ENCODE measurements at places on chromosomes 5 and 9.

DNA sequence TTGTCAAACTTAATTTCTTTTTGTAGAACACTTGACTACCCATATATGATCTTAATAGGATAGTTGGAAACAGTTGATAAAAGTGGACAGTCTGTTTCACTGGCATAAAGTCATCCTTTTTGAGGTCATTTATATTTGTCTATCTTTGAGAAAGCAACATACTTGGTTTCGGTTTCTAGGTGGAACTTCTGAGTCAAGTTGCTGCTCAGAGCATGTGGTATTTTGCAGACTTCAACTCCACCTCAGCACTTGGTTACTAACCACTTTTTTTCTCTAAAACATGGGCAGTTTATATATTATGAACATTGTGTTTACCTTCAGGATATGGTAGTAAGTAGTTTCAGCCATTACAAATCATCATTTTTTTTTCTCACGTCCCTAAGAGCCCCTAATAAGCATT is 1749.0 kb upstream of the C9orf72 start:
- DNase-seq = no peak

GRCh38 chr9:137076636-137077009 is 694 bp upstream of the UAP1L1 start:
- DNase-seq = no peak

DNA sequence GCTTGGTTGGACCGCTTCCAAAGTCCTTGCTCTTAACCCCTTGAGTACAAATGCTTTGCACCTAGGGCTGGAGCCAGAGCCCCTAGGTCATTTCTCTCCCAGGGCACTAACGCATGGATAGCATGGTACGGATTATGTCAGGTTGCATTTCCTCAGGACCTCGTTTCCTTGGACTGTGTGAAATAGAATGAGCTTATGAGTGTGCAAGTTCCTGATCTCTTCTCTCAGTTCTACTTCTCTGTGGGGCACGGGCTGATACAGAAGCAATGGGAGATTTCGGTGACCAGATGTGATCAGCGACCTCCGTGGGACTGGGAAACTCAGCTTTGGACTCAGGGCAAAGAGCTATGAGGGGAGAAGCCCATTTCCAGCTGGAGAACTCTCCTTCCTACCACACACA is 14.2 kb downstream of the SPARC start:
- no peak for DNase-seq

GRCh38 chr9:72424131-72424530 is 59.1 kb upstream of the ZFAND5 start:
- DNase-seq = no peak

- DNase-seq = no peak
Measured at GRCh38 chr5:180095545-180095944, 24.0 kb upstream of the RNF130 start.

DNA sequence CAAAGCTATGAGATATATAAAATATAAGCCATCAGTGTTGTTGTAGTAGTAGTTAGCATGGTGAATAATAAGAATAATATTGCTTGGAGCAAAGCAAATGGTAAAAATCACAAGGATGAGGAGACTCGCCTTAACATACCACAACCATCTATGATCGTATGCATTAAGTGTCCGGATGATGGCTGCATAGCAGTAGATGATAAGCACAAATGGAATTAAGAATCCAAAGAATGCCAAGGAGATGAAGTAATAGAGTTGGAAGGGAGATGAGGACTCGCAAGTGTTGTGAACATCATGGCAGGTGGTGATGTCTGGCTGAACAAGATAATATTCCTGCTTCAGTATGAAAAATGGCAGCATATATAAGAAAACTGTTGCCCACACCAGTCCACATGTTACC is 5.5 kb downstream of the F2RL2 start:
- no peak for DNase-seq

DNA sequence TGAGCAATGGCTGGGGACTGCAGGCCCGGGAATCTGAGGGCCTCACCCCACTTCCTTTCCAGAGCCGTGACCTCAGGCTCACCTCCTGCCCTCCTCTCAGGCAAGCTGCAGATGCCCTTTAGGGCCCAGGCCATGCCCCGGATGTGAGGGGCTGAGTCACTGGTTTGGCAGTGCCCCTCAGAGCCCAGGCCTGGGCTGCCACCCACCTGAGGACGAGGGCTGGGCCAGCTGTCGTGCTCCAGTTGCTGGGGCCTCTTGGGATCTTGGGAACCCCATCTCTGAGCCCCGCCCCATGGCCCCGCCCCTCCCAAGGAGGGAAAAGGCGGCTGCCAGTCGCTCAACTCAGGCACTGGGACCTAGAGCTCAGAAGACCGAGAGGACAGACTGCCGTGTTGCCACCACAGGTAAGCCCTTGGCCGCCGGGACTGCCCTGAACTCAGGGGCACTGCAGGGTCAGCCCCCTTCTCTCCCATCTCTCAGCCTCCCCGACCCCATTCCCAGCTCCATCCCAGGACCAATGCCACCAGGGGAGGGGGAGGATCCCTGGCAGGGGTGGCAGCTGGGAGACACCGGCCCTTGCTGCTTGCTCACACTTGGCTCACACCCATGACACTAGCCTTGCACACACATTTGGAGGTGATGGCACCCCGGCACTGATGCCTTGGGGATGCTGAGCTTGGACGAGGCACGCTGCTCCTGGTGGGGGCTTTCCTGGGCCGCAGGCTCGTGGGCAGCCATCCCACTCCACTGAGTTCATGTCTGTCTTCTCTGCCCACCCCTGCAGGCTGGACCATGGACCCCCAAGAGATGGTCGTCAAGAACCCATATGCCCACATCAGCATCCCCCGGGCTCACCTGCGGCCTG is at the start of gene CYSRT1:
Gene CYSRT1, plus strand, starts transcription at position 345 of the 865 bp plus-strand sequence. Its CDS starts 448 bp downstream, at position 793.
- DNase-seq = no peak

DNA sequence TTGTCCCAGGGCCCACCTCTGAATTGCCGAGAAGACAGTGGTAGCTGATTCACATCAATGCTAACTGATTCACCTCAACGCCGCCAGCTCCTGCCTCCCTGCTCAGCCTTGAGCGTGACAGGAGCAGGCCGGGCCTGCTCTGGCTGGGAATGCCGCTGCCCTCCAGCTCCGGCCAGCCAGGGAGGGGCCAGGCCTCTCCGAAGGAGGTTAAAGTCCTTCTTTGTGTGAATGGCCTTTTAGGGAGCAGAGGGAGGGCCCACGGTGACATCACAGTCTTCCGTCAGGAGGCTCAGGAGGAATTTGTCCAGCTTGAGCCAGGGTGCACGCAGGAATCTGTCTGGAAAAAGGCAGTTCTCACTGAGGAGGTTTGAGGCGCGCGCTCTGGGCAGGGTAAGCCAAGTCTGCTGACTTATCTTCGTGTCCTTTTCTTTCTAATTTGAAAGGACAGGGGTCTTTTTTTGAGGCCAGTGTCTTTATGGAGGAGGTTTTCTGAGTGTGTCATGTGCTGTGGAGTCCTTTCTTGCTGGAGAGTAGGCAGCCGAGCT is 82.7 kb downstream of the C9orf152 start:
- no peak for DNase-seq

DNA sequence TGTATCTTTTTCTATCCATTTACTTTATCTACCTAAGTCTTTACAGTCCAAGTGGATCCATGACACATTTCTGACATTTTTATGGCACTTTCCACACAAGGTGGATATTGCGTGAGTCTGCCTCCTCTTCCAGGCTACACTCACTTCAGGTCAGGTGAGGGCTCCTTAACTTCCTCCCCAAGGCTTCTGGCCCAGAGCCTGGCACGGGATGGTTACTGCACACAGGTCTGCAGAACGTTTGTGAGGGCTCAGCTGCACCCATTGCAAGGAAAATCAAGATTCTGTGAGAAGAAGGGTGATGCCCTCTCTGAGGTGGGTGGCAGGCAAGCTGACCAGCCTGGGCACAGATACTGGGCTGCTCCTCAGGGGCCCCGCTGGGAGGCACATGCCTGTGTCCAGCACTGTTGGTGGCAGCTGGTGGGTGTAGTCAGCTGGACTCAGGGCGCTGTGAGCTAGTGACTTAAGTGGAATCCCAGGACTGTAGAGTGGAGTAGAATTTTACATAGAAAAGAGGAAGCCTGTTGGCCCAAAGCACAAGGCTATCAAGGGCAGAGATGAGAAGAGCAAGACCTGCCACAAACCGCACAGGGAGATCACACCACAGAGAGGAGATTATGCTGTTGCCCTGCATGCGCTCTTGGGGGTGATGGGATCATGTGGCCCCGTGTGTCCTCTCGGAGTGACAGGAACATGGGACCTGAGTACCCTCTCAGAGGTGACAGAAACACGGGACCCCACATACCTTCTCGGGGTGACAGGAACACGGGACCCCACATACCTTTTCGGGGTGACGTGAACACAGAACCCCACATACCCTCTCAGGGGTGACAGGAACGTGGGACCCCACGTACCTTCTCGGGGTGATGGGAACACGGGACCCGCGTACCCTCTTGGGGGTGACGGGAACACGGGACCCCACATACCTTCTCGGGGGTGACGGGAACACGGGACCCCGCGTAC is 21.3 kb downstream of the AHRR start:
- DNase-seq = no peak

GRCh38 chr5:54740141-54740540 is 222.6 kb downstream of the SNX18 start:
- DNase-seq = no peak

Measured in stimulated activated CD4-positive, alpha-beta T cell treated with anti-CD3 and anti-CD28 coated beads, Interleukin-1b, Interleukin-23, amount 100 ng/mL, for 24 hours (primary cell).